Stimulated activated CD8-positive, alpha-beta memory T cell treated with anti-CD3 and anti-CD28 coated beads, Interleukin-7, amount 100 ng/mL, for 1 hour (primary cell): ENCODE measurements at places on chromosomes 1 and 21.

DNA sequence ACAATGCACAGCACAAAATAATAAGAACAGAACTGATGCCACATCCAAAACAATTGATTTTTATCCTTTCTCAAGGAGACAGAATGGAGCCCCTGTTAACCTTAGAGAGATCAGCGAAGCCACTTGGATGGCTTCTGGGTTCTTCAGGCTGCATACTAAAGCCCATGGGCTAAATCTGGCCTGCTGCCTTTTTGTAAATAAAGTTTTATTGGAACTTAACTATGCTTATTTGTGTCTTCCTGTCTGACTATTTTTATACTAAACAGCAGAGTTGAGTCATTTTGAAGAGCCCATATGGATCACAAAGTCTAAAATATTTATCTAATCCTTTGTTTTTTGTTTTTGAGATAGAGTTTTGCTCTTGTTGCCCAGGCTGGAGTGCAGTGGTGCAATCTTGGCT lies 16.3 kb upstream of the PPM1J start:
- no peak for DNase-seq

- DNase-seq, result no peak
Measured at GRCh38 chr1:179952186-179952585, 2.4 kb upstream of the CEP350 start.

- no peak for DNase-seq
Measured at GRCh38 chr1:12201352-12202189, 28.3 kb upstream of the VPS13D start.

GRCh38 chr1:34714386-34714785 lies 40.5 kb upstream of the GJB5 start:
- DNase-seq, result no peak

- no peak for DNase-seq
Measured at GRCh38 chr1:93779540-93780165, 98.0 kb upstream of the BCAR3 start.

DNA sequence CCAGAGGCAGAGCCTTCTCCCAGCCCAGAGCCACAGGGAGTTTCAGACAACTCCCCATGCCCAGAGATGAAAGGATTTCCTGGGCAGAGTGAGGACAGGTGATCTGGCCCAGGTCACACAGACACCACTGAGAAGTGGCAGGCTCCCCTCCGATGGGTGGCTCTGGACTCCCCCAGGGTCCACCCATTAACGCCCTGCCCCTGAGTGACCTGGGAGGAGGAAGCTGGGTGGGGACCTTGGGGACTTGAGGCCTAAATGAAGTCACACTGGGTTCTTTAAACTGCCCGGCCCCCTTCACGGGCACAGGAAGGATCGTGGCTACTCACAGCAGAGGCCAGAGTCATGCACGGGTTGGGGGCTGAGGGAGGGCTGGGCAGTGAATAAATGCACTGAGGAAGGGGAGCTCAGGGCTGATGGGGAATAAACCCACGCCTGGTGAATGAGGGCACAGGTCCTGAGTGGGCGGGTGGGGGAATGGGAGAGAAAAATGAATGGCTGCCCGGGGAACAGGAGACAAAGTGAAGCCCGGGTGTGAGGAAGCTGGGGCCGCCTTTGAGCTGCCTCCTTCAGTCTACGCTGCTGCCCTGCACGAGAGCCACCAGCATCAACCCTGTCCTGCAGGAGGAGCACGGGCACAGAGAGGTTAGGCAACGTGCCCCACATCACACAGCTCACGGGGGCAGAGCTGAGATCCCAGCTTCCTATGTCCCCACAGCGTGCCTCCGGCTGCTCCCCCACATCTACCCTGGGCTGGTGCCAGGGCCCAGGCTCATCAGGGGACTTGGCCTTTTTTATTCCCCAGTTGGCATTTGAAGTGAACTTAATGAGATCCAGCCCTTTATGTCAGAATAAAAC lies 404.3 kb downstream of the MATN1 start:
- no peak for DNase-seq

- no peak for DNase-seq
Measured at GRCh38 chr1:147389532-147390184, 147.2 kb downstream of the CHD1L start.

GRCh38 chr1:175204330-175204729 lies 11.8 kb upstream of the KIAA0040 start:
- DNase-seq, result no peak

GRCh38 chr1:112504001-112504660 lies 4.6 kb upstream of the WNT2B start:
- DNase-seq, result no peak

- no peak for DNase-seq
Measured at GRCh38 chr1:154407198-154408091, 2.3 kb downstream of the IL6R start.
